ENCODE measurements at places on chromosomes 1 and 21.

GRCh38 chr1:226487921-226488320, 60.6 kb upstream of the STUM start:
- no peak for DNase-seq

DNA sequence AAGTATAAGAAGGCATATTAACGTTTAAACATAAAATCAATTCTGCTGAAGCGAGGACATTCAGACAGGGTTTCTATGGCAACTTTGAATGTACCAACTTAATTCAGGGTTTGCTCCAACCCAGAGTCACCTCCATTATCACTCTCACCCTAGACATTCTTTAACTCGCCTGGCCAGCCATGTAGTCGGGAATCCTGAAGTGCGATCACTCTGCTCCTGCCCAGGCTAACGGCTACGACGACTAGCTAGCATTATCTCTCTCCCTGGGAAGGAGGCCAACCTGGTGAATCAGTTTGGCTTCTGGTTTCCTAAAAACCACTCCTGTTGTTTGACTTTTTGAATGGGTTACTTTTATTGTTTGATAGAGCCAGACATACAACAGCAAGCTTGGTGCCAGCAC, 38.9 kb upstream of the ZBTB18 start:
- DNase-seq: no peak

DNA sequence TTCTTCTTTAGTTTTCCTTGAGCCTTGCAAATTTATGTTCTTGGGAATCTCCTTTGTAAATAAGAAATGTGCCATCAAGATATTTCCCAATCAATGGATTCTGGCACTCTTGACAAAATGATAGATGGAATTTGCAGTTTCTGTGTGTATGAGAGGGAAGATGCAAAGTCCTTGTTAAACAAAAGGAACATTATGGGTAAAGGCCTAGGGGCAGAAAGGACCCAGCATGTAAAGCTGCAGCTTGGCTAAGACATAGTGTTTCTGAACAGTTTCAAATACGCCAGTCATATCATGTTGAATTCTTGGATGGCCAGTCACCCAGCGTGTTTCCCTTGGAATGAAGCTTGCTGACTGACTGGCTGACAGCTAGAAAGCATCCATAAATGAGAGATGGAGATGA, 210.8 kb downstream of the NFIA start:
- no peak for DNase-seq

DNA sequence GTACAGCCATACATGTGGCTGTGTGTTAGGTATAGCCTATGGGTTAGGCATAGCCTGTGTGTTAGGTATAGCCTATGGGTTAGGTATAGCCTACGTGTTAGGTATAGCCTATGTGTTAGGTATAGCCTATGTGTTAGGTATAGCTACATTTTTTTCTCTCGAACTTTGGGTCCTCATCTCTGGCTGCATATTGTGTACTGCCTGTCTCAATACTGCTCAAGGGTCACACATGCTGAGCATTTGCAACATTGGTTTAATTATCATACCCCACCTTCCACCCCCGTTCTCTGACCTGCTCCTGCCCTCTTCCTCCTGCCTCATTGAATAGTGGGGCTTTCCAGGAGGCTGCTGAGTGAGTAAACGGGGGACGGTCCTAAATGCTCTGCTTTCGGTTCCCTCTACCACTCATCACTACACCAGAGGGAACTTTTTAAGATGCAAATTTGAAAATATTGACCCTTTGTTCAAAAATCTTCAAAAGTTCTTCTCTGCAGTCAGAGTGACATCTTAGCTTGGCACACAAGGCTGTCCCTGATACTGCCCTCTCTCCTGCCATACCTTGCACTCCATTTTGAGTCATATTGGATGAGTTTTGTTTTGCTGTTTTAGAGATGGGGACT, 17.8 kb downstream of the OR2B11 start:
- no peak for DNase-seq

GRCh38 chr21:31176080-31176551, 137.8 kb upstream of the KRTAP19-8 start:
- no peak for DNase-seq

DNA sequence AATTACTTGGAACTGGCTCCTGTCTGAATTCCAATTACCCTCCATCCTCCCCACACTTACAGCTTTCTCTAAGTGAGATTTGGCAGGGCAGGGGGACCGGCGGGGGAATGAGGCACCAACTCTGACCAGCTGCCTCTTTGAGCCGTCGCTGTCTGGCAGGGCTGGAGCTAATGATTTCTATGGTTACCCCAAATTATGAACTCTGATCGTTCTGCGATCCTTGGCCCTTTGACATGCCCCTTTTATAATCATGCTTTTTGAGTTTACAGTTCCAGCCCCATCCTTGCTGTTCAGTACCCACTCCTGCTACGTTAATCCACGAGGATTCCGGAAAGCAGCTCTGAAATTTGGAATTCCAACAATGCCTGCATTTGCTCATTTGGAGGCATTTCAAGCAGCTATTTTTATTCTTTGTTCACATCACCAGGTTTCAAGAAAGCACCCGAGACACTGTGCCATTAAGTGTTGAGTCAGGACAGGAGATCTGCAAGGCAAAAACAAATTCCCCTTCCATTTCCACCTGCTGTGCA, 54.6 kb upstream of the LBR start:
- DNase-seq: no peak

DNA sequence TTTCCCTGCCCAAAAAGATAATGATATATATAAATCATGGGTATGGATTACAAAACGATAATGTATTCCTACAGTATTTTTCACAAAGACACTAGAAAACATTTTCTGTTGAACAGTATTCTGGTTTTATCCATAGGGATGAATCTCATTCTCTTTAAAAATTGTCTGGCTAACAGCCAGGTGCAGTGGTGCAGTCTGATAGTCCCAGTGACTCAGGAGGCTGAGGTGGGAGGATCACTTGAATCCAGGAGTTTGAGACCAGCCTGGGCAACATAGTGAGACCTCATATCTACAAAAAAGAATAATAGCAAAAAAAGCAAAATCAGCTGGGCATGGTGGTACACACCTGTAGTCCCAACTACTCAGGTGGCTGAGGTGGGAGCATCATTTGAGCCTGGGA, 23.3 kb downstream of the PIP5K1A start:
- DNase-seq: no peak

DNA sequence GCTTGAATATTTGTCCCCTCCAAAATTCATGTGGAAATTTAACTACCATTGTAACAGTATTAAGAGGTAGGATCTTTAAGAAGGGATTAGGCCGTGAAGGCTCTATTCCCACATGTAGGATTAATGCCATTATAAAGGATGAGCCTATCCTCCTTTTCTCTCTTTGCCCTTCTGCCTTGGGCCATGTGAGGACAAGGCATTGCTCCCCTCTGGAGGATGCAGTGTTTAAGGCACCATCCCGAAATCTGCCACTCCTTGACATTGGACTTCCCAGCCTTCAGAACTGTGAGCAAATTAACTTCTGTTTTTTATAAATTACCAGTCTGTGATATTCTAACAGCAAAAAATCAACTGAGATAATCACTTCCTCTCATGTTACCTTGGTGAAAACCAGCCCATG, 124.4 kb downstream of the TOMM20 start:
- DNase-seq: no peak

- no peak for DNase-seq
Measured at GRCh38 chr1:163295949-163296348, 25.8 kb upstream of the NUF2 start.

DNA sequence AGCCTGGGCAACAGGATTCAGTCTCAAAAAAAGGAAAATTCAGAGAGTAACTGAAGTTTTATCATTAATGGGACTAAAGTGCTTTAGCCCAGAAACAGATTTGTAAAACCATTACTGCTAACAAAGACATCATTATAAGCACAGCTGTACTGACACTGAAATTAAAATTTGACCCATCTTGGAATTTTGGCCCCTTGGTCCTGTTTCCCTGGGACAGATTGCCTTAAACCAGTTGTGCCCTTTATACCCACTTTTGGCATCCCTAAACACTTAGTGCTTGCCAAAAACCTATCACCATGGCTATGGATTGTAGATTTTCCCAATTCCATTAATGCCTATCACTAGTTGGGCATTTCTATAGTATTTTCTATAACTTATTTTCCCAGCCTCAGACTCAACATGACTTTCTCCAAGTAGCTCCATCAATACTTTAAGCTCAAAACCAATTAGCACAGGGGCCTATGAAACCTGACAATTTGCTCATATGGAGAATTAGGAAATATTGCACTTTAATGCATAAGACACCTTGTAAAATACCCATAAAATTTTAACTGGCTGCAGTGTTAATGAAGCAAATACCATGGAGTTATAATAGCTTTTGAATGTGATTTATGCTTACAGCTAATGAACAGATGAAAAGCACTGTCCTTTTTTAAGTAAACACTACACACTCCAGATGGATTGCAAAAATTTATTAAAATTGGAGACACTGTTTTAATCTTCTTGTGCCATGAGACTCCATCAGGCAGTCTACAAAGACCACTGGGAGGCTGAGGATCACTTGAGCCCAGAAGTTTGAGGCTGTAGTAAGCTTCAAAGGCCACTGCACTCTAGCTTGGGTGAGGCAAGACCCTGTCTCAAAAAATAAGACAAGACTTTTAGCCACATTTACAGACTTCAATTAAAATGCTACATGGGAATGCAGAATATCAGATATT, 4.3 kb downstream of the GAS5 start:
- no peak for DNase-seq

DNA sequence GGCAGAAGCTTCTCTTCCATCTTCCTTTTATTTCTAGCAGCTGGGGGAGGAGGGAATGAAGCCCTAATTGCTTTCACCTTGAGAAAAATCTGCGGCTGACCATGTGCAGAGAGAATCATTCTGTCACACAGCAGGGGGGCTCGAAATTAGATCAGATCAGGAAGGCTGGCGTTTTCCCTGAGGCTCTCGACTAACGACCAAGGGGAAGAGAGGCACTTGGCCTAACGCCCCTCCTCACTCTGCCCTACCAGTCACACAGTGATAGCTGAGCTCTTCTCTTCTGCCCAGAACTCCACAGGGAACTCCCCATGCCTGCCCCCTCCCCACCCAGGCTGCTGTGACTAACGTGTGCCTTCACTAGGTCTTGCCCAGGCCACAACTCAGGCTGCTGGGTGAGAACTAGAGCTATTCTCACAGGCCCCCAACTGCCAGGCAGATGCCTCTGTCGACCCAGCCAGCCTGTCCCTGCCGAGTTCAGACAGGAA, 26.5 kb upstream of the KHDRBS1 start:
- no peak for DNase-seq

GRCh38 chr1:147099192-147099591, 73.1 kb downstream of the PRKAB2 start:
- DNase-seq: no peak

DNA sequence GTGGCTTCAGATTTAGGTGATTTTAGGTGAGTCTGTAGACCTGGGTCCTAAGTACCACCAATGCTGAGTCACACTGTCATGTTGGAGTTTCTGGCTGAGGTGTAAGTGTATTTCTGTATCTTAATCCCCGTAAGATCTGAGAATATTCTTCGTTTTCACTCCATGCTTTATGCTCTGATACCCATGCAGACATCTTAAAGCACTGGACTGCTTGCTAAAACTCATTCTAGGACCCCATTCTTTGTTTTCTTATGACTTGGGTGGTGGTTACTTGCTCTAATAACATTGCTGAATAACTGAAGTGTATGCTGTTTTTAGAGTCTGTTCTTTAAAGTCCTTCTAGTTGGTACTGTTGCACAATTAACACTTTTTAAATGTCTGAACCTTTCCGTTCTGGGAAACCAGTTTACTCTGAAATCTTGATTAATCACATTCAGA, 36.6 kb downstream of the CDC42 start:
- no peak for DNase-seq

DNA sequence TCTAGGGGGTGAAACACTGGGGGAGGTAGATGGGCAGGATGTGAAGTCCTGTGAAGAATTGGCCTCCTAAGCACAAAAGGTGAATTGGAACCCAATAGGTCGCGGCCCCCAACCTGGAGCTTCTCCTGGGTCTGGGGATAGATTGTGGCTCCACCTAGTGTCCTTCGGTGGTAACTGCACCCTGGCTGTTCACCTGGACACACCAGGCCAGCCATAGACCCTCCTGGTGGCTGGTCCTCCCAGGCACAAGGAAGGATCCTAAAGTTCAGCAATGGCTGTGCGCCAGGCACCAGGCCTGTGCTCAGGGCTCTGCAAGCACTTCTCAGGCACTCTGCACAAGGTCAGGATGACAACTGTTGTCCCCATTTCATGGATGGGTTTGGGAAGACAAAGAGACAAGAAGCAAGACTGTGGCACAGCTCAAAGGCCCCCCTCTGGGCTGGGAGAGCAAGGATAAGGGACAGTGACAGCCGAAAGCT, 13.5 kb downstream of the ESPN start:
- peak; percentile 50 for DNase-seq

- peak; percentile 98 for DNase-seq
Measured at GRCh38 chr1:151909167-151910149, at the start of gene THEM4. TSS of gene THEM4 (minus strand) at chr1:151909511. CDS start at chr1:151909458, 53 bp downstream.

- no peak for DNase-seq
Measured at GRCh38 chr1:90823686-90824085, 106.6 kb upstream of the BARHL2 start.

DNA sequence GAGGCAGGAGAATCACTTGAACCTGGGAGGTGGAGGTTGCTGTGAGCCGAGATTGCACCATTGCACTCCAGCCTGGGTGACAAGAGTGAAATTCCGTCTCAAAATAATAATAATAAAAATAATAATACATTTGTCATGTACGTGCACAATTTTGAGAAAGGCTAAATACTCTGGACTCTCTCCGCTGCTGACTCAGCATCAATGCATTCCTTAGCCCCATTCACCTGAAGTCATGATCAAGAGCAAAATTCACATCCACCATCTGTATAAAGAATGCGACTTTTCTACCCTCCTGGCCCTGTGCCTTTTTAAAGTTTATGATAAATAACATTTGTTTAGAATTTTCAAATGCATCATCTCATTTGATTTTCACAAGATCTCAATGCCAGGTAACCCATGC, 35.5 kb upstream of the MAP1LC3C start:
- no peak for DNase-seq

GRCh38 chr1:12201352-12202189, 28.3 kb upstream of the VPS13D start:
- no peak for DNase-seq

DNA sequence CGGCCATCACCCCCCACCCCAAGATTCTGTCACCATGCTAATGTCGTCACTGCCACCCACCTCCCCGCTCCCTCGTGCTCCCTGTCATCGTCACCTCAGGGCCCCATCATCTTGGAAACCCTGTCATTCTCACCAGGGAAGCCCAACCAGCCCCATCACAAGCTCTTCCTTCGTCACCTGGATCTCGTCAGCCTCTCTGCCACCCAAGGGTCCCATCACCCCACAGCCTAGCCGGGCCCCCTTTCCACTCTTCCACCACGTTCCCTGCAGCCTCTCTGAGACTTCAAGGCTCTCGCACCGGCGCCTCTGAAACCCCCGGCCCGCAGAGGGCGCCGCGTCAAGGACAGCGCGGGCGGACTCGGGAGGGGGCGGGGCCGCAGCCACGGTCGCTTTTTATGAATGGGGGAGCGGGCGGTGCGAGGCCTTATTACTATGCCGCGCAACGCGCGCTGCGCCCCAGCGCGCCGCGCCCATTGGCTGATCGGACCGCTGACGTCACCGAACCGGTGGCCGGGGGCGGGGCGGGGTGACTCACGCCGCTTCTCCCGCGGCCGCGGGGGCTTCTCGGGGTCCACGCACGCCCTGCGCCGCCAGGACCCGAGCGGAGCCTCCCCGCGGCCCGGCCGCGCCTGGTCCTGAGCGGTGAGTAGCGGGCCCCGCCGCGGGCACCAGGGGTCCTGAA, at the start of gene GPR3:
Gene GPR3, plus strand, starts transcription at position 527 of the 682 bp plus-strand sequence. CDS start 1,177 bp downstream, outside the sequence.
- DNase-seq: peak; percentile 95

GRCh38 chr1:17735793-17736192, 19.3 kb upstream of the ACTL8 start:
- DNase-seq: no peak

All from stimulated activated CD8-positive, alpha-beta memory T cell treated with anti-CD3 and anti-CD28 coated beads, Interleukin-2, amount 100 ng/mL, for 48 hours (primary cell).